ENCODE measurements at places on chromosomes 4 and X.
A peak's percentile ranks its signal among the peaks of the same experiment; 100 is the strongest.

DNA sequence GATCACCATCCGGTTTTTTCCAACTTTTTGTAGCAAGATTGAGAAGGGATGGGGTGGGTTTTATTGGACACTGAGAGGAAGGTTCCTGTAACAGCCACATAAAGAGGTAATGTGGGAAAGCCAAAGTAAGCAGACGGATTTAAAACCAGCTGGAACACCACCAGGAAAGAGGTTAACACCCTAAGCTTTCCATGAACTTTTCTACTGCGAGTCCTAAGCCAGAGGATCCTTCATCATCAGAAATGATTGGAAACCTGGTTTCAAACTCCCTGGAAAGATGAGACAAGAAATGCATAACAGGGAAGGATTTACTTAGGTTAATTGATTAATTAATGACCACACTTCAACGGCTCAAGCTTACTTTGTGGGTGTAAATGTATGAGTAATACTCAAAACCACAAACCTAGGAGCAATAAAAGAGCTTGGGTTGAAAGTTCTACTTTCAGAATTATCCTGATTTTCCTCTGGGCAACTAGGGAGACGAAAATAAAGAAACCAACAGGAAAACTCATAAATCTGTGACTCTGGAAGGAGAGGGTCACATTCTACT, 91.5 kb downstream of the COX18 start:
- DNase-seq = no peak

- no peak for DNase-seq
These were observed 100.6 kb downstream of the KCNIP4 start for GRCh38 chr4:21848021-21848420.

GRCh38 chr4:133402616-133403015, 253.5 kb downstream of the PCDH10 start:
- DNase-seq = no peak

DNA sequence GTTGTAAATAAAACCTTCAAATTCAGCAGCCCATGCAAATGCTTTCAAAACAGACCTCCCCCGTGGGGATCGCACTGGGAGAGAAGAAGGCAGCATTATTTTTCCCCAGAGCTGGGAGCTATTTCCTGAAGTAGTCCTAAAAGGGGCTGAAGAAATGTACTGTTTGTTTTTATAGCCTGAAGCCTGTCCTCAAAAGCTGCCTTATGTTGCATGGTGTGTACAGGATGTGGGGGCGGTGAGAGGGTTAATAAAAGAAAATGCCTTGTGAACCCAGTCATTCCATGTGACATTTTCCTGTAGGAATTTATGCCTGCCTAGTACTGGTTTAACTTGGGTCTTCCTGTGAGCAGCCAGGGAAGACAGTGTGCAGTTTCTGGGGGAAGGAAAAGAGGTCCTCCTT, 144.1 kb downstream of the SOWAHB start:
- no peak for DNase-seq

DNA sequence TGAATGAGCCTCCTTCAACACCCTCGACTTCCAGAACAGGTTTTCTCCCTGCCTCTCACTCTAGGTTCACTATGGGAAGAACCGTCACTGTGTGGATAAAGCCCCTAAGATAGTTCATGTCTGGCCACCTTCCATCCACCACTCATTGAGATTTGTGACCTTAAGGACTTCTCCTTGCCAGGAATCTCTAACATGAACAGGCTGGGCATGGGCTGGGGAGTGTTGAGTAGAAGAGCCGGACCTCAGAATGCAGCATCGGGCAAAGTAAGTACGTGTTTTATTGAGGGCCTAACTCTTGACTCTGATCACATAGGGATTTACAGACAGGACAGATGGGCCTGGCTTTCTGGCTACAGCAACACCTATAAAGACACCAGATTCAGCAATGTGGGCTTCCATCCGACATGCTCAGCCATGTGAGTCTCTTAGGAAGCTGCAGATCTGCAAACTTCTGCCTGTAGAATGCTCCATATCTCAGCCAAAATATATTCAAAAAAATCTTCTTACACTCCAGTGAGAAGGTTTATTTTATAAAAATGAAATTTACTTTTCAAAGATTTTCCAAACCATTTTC, 26.4 kb upstream of the TRIM60 start:
- DNase-seq = no peak

GRCh38 chrX:97009391-97009790, 125.7 kb downstream of the RPA4 start:
- no peak for DNase-seq

GRCh38 chr4:42345962-42346544, 51.2 kb upstream of the SHISA3 start:
- DNase-seq = no peak

GRCh38 chr4:153773236-153773690, 13.4 kb upstream of the RNF175 start:
- no peak for DNase-seq

DNA sequence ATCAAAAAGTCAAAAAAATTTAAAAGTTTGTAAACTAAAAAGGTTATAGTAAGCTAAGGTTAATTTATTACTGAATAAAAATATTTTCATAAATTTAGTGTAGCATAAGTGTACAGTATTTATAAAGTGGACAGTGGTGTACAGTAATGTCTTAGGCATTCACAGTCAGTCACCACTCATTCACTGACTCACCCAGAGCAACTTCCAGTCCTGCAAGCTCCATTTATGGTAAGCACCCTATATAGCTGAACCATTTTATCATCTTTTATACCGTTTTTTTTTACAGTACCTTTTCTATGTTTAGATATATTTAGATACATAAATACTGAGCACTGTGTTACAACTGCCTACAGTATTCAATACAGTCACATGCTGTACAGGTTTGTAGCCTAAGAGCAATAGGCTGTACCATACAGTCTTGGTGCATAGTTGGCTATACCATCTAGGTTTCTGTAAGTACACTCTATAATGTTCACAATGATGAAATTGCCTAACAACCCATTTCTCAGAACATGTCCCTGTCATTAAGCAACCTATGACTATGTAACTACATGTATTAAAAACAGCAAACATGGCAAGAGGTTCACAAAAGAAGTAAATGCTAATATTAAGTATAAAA, 18.6 kb downstream of the ACSL4 start:
- DNase-seq = no peak

DNA sequence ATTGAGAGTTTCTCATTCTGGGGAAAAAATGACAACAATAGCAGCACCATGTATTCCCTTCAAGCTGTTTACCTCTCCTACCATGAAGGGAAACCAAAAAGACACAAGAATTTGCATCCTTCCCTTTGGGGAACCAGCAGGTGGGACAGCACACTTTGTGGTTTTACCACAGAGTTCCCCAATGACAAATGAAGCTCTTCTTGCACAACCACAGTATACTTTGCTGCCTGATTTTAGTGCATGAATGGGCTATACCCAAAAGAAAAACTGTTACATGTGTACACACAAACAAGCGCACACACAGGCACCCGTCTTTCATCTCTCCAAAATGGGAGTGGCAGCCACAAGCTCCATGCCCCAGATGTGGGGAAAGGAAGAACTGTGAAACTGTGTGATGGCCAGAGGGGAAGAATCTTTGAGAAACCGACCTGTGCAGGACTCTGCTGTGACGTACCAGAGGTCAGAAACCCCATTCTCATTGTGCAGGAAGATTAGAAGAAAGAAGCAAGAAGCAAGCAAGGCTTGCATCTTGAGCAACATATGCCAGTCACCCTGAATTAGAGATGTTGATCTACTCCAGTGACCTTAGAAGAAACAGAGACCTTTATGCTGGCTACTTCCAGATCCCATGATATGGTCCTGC, 2.7 kb upstream of the MAML3 start:
- DNase-seq = no peak

GRCh38 chrX:21666679-21667078, 8.5 kb upstream of the KLHL34 start:
- no peak for DNase-seq

DNA sequence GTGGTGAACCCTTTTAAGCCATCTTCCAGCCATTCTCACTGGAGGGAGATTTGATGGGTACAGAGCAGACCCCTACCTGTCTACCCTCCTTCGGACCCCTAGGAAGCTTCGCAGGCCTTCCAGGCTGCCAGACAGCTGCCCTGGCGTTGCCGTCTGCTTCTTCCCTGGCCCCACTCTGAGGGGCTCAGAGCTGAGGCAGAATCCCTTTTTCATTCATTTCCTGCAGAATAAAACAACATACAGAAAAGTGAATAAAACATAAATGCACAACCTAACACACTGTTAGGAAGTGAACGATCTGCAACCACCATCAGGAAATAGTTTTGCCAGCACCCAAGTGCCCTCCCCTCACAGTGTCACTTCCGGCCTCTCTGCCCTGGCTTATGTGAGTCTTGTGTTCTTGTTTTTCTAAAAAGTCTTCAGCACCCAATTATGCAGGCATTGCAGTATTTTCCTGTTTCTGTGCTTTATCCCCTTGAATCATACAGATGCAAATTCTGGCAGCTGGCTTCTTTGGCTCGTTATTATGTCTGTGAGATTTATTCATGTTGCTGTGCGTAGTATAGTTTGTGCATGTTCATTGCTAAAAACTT, 5.6 kb upstream of the ADD1 start:
- DNase-seq = peak; percentile 57

DNA sequence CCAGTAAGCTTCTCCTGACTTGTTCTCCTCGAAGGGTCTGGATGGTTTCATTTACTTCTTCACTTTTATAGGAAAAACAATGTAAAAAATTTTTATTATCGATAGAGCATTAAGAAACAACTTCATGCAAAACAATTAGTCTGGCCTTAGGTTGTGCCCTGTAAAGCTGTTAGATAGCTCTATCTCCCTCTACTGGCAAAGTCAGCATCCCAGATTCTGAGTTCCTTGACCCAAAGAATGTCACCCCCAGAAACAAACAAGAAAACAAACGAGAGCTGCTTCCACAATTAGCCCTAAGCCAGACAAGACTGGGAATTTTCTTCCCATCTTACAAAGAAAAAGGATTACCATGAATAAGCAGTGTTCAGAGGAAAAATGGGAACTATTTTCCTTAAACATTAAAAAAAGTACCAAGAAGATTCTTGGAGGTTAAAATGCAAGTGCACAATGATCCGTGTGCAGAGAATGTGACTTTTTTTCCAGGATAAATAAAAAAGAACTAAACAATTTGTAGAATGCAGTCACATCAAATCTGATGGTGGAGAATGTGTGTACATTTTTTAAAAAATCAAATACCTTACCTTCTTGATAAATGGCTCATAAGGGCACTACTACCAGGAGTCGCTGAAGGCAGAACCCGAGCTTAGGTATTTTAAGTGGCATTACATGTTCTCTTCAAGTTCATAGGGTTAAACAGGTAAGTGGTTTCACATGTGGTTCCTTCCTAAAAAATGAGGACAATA, 293.2 kb downstream of the FBXO8 start:
- no peak for DNase-seq

DNA sequence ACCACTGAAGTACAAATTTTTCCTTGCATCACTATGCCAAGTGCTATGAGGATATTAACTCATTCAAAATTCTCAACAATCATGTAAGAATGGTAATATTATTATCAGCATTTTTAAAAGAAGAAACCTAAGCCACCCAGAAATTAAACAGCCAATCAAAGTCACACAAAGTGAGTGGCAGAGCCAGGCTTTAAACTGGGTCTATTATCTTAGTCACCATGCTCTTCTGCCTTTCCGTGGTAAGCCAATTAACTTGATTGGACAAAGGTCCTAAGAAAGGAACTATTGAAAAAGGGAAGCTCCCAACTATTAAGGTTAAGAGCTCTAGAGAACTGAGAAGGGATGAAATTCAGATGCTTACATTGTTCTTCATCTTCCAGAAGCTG, 111.5 kb downstream of the ASB9 start:
- DNase-seq = no peak

GRCh38 chrX:120727911-120728310, 98.1 kb upstream of the C1GALT1C1 start:
- DNase-seq = no peak
